NCI-H524 treated with DMSO at 0.1 percent for 48 hours (cell line): ENCODE measurements at places on chromosomes 6 and 20.

DNA sequence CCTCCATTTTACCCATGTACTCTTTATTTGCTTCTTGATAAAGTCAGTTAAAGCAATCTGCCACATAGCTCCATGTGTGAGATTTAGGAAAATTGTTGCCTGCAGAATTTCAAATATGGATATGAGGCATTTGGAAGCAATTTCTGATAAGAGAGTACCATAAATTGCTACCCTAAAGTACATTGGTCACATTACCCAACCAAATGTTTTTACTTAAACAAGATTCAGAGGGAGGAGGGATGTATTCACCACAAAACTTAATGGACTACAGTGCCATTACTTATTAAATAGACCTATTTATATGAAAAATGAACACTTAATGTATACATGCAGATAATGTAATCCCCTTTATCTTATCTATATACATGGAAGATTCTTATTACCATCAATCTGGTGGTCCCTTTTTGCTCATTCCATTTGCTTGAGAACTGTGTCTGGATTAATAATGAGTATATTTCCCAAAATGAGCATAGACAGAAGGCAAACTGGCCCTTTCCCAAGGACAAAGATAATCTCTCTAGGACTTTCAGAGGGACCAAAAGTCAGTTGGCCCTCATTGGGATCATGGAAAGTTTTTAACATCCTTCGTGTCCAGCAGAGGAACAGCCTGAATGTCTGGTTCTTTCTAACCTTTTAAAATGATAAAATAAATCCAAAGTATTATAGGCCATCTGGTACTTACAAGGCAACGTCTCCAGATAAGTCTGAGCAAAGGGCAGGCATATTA is 526.4 kb downstream of the CBLN4 start:
- no peak for DNase-seq

DNA sequence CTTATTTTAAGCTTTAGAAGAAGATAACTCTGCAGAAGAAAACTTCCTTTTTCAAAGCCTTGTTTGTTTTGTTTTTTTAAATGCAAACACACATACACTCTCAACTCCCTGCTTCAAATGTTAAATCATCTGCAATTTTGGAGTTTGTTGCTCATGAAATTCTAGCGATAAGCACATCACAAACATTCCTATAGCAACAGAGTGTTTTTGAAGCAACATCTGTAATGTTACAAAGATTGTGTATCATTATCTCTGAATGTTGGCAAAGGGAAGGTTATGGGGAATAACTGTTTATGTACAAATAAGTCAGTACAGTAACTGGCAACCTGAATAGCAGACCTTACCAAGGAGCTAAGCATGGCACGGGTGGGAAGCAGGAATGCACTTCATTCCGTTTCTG is 84.8 kb upstream of the MRPS10 start:
- DNase-seq: no peak

- DNase-seq: no peak
These were observed 20.1 kb upstream of the MRGBP start for GRCh38 chr20:62776035-62776691.

DNA sequence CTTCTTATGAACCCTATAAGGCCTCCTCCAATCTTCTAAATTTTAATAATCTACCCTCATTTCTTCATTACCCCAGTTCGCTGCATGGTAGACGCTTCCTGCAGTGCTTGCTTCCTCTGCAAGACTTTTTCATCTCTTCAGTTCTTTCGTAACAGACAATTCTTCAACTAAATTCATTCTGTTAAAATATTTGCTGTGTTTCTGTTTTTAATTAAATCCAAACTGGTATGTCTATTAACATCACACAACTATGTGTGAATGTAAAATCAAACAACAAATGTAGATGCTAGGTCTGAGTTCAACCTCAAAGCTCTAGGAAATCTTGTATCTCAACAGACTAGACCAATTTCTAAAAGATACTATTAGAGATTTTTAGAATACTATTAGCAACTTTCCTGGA is 199.3 kb downstream of the RNGTT start:
- DNase-seq: no peak

GRCh38 chr20:1324598-1325172 is 4.3 kb downstream of the SDCBP2 start:
- no peak for DNase-seq

- DNase-seq: peak; percentile 86
These were observed 84.3 kb upstream of the TMEM181 start for GRCh38 chr6:158475344-158476302.

DNA sequence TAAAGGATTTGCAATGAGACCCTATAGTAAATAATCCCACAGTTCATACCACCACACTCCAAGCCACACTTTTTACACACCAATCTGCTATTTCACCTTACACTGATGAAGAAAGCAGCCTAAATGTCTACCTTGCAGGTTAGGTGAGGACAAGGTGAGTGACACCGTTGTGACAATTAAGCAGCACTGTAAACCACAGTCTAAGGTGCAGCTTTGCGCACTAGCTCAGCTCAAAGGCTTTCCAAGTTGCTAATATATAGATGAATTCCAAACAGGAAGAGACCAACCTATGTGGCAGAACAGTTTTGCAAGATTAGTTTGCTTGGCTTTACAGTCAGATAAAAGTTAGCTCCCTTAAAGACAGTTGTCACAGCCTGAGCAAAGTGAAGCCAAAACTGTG is 429.5 kb upstream of the MARCKS start:
- DNase-seq: no peak

DNA sequence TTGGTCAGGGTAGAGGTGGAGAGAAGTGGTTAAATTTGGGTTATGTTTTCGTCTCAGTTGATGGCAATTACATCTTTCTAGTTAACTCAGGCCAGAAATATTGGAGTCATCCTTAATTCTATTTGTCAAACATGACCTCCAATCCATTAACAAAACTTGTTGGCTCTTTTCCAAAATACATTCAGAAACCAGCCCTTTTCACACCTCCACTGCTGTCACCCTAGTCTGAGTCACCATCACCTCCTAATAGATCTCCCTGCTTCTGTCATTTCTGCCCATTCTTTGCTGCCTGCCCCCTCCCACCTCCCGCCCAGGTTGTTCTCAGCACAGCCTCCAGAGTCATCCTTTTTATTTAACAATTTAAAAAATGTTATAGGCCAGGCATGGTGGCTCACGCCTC is 3.0 kb upstream of the ABCF1 start:
- DNase-seq: no peak

DNA sequence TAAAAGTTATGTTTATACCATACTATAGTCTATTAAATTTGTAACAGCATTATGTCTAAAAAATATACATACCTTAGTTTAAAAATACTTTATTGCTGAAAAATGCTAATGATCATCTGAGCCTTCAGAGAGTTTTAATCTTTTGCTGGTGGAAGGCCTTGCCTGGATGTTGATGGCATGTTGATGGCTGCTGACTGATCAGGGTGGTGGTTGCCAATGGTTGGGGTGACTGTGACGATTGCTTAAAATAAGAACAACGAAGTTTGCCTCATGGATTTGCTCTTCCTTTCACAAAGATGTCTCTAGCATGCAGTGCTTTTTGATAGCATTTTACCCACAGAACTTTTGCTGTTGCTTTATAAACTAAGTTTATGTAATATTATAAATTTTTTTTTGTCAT is 68.6 kb downstream of the QKI start:
- no peak for DNase-seq

- no peak for DNase-seq
These were observed 150.4 kb downstream of the BFSP1 start for GRCh38 chr20:17380801-17381200.

DNA sequence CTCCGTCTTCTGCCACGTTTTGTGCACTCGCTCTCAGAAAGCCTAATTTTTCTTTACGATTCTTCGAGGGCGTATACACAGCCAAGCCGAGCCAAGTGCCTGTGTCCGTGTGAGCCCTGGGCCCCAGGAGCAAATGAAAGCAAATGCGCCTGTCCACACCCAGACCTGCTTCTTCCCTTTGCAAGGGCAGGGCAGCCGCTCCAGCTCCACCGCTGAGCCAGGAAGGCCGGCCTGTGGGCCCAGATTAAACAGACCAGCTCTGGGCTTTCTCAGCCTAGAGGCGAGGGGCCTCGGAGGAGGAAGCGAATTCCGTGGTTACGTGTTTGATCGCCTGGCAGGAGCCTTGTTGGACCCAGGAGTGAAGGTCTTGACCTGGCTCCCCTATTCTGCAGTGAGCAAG is 184.6 kb downstream of the SMOC2 start:
- no peak for DNase-seq

DNA sequence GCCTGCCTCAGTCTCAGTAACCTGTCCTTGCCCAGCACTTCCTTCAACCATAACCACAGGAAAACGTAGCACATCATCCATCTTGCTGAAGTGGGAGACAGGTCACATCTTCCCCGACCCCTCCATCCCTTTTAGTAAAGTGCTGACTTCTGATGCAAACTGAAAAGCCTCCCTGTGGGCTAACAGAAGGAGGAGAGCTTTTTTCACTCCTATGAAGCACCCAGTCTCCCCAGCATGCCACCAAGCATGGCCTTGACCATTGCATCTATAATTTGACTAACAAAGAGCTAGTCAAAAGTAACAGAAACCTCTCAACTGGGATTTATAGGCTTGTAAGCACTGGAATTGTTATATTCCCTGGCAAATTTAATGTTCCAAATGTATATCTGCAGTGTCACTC is 288.9 kb upstream of the IRAK1BP1 start:
- DNase-seq: no peak

DNA sequence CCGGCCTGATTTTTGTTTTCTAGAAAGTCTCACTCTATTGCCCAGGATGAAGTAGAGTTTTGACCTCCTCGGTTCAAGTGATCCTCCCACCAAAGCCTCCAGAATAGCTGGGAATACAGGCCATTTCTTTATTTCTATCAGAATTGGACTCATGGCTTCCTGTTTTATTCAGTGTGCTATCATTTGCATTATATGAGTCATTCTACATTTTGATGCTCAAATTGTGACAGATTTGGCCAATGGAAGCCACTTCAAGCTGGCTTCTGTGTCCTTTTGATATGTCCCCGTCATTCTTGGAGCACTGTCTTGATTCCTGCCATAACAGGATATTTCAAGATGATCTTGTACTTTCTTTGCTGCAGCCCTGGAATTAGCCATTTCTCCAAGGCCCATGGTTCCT is 75.1 kb downstream of the CNBD2 start:
- DNase-seq: no peak
